ENCODE measurements at places on chromosomes 11 and 22.

GRCh38 chr11:126231725-126232459, 20.3 kb downstream of the FAM118B start:
- DNase-seq: no peak

- peak; percentile 80 for DNase-seq
These were observed 56.2 kb downstream of the KCNJ4 start for GRCh38 chr22:38398609-38399461.

- peak; percentile 70 for DNase-seq
These were observed 1.5 kb upstream of the SLC6A5 start for GRCh38 chr11:20597680-20598484.

DNA sequence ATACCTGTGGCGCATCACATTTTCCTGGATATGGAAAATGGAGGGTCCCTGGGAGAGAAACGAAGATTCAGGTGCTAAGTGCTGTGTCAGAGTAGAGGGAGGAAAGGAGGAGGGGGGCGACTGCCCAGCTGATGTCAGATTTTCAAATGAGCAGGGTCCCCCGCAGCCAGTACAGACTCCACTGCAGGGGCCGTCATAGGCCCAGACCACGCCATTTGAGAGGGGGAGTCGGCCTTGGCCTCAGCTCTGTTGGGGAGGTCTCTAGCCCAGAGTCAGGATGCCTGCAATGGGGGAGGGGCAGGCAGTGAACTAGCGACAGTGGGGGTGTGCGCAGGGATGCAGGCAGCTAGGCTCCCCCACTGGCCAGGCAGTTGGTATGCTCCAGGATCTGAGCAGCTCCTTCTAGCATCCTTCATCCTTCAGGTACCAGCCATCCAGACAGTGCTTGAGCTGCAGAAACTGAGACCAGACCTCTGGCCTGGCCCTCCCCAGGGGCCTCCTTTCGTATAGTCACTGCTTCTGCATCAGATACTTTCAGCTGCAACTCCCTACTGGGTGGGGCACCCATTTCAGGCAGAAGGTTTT, at the start of the genes BSCL2 and GNG3:
Gene BSCL2, minus strand, starts transcription at position 148 of the 585 bp plus-strand sequence. CDS start 229 bp downstream, outside the sequence.
Gene GNG3, plus strand, starts transcription at position 400 of the 585 bp plus-strand sequence. CDS start 620 bp downstream, outside the sequence.
- peak; percentile 91 for DNase-seq

DNA sequence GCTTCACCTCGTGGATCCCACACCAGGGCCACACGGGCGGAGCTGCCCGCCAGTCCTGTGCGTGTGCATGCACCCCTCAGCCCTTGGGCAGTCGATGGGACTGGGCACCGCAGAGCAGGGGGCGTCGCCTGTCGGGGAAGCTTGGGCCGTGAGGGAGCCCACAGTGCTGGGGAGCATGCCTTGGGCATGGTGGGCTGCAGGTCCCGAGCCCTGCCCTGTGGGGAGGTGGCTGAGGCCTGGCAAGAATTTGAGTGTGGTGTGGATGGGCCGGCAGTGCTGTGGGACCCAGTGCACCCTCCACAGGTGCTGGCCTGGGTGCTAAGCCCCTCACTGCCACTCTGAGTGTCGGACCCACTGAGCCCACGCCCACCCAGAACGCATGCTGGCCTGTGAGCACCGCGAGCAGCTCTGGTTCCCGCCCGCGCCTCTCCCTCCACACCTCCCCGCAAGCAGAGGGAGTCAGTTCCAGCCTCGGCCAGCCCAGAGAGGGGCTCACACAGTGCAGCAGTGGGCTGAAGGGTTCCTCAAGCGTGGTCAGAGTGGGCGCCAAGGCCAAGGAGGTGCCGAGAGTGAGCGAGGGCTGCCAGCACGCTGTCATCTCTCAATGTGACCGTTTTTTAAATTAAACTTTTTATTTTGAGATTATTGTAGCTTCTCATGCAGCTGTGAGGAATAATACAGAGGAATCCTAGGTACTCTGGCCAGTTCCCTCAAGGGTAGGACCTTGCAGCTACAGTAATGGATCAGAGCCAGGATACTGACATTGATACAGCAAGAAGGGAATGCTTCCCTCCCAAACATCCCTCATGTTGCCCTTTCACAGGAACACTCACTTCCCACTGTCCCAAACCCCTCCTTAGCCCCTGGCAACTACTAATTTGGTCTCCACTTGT, 127.7 kb downstream of the CRYBB2 start:
- no peak for DNase-seq

DNA sequence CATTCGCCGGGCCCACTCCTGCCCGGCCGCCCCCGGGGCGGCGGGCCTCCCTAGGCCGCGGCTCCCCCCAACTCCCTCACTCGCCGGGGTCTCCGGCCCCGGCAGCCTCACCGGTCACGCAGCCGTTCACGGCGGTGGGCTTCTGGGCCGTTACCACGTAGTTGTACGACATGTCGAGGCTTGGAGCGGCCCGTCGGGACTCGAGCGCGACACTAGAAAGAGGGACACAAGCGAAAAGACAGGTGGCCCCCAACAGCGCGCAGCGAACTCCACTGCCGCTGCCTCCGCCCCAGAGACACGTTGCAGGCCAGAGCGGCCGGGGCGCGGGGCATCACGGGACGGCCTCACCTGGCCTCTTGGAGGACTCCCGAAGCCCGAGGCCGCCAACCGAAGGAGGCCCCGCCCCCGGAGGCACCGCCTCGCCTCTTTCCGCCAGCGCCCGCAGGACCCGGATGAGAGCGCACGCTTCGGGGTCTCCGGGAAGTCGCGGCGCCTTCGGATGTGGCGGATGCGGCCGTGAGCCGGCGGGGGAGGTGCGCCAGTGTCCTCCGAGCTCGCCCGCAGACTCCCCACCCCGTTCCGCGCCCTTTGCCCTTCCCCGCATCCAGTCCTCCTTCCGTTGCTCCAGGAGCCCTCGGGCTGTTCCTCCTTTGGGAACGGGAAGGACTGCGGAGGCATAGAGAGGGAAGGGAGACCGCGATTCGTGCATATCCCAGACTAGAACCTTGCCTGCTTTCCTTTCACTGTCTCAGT, at the start of the genes DDB1 and TKFC:
Gene DDB1, minus strand, starts transcription at position 309 of the 753 bp plus-strand sequence. Its CDS starts 137 bp downstream, at position 172.
Gene TKFC, plus strand, starts transcription at position 432 of the 753 bp plus-strand sequence. CDS start 1,501 bp downstream, outside the sequence.
- DNase-seq: peak; percentile 97

DNA sequence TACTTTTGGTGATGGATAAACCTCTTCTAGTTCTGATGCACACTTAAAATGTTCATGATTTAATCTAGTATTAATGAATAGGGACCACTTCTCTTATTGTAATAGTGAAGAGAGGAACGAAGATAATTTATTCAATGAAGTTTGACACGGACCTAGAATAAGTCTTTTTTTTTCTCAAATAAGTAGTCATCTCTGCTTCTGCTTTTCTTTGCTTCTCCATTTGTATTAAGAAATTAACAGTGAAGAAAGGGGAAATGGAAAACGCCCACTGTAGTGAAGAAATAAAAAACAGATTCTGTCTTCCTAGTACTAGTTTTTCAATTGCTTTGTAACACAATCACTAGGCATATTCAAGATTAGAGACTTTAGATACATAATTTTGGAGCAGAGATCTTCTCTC, 73.0 kb downstream of the CD44 start:
- DNase-seq: no peak

GRCh38 chr11:95364324-95365295, 133.6 kb upstream of the SESN3 start:
- no peak for DNase-seq

- no peak for DNase-seq
These were observed 2.7 kb upstream of the LDHAL6A start for GRCh38 chr11:18452927-18453326.

DNA sequence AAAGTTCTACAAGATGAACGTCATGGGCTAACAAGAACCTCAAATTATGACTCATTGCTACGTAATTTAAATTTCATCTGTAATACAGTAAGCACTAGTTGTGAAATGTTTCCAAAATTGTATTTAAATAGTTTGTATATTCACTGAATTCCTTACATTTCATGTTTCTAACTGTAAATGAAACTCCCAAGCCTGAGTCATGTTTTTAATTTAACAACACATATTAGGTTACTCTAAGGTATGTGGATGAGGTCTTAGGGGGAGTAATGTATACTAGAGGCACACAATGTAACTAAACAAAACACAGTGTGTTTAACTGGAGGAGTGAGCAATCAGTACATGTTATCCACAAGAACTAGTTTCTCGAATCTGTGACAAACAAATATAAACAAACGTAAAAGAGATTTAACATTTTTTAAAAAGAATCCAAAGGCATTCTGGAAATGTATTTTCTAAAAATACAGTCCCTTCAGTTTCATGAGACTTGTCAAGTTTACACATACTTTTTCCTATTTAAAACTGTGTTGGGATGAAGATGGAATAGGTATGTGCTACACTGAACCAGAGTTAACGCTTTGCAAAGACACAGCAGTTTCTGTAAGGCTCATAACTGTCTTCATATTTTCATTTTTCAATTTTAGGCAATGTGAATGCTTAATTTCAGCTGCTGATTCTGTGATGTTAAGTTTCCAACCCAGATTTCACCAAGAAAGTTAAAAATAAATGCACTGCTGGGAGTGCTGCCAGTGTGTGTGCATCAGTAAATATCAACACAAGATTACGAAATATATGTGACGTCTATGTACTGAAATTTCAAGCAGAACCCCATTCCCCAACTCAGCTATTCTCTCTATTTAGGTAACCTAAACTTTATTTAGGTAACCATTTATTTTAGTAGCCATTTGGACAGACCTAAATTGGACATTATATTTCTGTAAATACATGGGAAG, 52.6 kb downstream of the PITPNB start:
- DNase-seq: no peak

DNA sequence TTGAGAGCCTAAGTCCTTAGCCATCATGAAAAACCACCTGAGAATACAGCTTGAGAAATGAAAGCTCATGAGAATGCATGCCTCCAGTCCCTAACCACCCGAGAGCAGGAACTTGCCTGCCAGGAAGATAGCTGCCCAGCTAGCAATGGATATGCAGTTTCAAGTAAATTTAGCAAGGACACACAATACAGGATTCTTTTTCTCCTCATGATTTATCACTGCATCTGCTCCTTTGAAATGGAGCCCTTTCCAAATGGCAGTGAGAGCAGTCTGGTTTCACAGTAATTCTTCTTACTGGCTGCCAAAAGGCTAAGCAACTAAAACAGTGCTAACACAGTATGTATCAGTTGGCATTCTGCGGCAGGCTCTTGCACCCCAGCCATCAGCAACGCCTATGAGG, 109.9 kb downstream of the MICAL3 start:
- DNase-seq: no peak

- no peak for DNase-seq
These were observed 354.7 kb upstream of the NARS2 start for GRCh38 chr11:78929207-78929905.

- DNase-seq: no peak
These were observed 77.0 kb upstream of the DDI1 start for GRCh38 chr11:103959279-103959942.

GRCh38 chr11:44475114-44475686, 90.3 kb upstream of the CD82 start:
- DNase-seq: no peak

DNA sequence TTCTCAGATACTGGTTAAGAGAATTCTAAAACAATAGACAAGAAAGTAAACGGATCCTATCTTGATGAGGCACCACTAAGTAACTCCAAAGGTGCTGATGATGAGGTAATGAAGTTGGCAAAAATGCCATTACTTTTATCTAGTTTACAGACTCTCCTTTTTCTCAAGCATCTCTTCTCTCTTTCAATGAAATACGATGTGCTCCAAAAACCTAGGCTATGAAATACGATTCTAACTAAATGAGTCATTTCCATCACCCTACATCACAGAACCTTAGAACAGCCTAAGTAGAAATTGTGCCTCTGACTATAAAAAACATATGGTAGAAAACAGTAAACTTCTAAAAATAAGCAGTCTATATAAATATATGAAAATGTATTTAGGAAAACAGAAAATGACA, 58.9 kb upstream of the ARHGAP32 start:
- no peak for DNase-seq

DNA sequence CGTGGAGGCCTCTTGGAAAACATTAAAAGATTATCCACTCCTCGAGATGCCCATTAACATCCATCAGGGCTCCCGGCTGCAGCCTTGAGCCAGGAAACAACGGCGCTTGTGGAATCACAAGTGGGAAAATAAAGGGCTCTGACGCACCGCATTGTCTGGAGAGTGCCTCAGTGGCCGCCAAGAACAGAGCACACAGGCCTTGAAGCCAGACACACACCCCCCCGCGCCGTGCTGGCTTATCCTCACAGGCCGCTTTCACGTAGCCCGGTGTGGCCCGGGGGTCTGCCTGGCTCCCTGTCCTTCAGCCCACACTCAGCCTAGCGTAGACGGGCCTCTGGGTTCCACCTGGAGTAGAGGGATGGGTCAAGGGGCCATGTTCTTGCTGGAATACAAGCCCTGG, 1020.5 kb downstream of the BRD1 start:
- no peak for DNase-seq

DNA sequence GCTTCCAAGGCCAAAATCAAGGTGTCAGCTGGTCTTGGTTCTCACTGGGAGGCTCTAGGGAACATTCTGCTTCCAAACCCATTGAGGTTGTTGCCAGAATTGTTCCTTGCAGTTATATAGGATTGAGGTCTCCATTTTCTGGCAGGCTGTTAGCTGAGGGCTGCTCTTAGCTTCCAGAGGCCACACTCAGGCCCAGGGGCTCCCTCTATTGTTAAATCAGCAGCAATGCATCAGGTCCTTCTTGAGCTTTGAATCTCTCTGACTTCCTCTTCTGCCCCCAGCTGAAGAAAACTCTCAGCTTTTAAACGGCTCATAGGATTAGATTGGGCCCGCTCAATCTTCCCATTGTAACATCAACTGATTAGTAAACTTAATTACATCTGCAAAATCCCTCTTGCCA, 39.3 kb upstream of the BSX start:
- no peak for DNase-seq

DNA sequence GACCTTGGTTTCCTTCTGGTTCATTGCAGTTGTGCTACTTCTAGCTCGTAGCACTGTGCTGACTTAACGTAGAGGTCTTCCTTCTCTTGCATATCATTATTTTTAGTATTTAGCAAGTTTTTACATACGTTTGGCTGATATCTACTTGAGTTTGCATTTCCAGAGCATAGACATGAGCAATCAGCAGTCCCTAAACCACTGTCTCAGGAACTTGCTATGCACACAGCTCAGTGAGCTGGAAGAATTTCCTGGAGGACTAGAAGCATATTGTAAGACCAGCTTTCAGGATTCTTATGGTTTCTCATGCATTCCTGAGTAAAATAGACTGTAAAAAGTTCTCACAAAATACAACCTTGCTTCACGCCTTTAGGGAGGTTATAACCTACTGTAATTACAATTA, 226.7 kb upstream of the PDGFD start:
- DNase-seq: peak; percentile 14

GRCh38 chr11:70482529-70482917, 84.2 kb downstream of the CTTN start:
- DNase-seq: no peak

DNA sequence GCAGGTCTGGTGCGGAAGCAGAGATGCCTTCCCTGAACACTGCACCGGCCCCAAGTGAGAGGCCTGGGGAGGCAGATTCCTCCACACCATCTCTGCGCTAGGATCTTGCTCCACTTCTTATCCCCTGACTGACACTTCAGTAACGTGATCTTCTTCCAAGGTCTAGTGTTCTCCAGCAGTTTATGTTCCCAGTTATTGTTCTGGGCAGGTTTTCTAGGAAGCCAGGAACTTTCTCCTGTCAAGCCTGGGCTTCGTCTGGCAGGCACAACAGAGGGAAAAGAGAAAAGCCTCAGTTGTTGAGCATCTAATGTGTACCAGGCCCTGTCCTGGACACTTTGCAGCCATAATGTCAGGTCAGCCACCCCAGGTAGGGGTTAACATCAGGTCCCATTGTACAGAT, 10.5 kb downstream of the CD82 start:
- DNase-seq: no peak
